ENCODE measurements at places on chromosomes 6 and 20.

GRCh38 chr6:97870273-97870672, 587.3 kb upstream of the MMS22L start:
- no peak for DNase-seq

- DNase-seq = no peak
Measured at GRCh38 chr20:48480216-48480772, 347.5 kb downstream of the PREX1 start.

- DNase-seq = no peak
Measured at GRCh38 chr20:2002365-2002764, 8.5 kb upstream of the PDYN start.

GRCh38 chr6:145087034-145087433, 648.3 kb downstream of the EPM2A start:
- DNase-seq = no peak

DNA sequence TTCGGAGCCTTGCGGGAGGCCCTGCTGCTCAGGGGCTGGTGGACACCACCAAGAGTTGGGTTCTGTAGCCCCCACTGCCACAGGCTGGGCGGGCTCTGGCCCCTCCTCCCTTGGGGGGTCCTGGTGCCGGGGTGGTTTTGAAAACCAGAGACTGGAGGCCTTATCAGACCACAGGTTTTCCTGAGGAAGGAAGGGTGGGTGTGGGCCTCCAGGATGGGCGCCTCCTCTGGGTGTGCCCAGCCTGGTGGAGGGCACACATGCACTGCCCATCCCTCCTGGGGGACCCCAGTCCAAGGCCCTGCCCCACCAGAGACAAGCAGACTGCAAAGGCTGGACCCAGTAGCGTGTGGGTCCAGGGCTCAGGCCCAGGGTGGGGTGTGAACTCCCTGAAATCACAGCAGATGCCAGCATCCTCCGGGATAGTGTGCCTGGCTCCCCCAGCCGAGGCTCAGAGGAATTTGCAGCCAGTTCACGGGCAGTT, 13.5 kb upstream of the ZBTB46 start:
- DNase-seq = no peak

GRCh38 chr6:42572523-42572922, 8.7 kb downstream of the UBR2 start:
- DNase-seq = no peak

GRCh38 chr6:84161190-84161589, 66.3 kb downstream of the CEP162 start:
- no peak for DNase-seq

DNA sequence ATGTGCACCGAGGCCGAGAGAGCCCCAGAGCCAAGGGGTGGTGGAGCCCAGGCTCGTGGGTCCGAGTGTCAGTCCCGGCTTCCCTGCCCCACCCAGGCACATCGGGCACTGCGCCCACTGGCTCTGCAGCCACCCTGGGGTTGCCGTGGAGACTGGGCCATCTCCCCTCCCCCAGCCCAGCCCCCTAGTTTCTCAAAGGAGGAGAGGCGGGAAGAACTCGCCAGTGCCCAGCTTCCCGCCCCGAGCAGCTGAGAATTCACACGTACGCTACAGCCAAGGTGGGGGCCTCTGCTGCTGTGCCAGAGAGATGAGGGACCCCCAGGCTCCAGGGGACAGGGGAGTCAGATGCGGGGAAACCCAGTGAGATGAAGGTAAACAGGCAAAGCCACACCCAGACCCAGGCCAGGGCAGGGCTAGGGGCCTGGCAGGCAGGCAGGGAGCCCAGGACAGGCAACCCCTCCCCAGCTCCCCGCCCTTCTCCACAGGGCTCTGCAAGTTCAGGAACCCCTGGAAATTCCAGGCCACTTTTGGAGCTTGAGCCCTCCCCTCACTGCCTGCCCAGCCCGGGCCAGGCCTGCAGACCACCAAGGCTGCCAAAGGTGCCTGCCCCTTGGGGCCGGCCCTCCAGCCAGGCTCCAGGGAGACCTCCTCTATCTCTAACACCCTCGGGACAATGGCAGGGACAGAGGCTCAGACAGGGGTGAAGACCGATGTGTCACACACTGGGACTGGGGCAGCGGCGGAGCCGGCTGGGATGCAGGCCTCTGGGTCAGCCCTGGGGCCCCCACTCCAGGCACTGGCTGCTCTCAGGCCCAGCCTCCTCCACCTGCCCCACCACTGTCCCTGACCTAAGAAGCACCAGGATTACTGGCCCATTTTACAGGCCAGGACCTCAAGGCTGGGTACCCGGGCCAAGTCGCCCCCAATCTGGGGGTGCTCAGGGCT, 6.0 kb downstream of the LAMA5 start:
- DNase-seq = no peak

DNA sequence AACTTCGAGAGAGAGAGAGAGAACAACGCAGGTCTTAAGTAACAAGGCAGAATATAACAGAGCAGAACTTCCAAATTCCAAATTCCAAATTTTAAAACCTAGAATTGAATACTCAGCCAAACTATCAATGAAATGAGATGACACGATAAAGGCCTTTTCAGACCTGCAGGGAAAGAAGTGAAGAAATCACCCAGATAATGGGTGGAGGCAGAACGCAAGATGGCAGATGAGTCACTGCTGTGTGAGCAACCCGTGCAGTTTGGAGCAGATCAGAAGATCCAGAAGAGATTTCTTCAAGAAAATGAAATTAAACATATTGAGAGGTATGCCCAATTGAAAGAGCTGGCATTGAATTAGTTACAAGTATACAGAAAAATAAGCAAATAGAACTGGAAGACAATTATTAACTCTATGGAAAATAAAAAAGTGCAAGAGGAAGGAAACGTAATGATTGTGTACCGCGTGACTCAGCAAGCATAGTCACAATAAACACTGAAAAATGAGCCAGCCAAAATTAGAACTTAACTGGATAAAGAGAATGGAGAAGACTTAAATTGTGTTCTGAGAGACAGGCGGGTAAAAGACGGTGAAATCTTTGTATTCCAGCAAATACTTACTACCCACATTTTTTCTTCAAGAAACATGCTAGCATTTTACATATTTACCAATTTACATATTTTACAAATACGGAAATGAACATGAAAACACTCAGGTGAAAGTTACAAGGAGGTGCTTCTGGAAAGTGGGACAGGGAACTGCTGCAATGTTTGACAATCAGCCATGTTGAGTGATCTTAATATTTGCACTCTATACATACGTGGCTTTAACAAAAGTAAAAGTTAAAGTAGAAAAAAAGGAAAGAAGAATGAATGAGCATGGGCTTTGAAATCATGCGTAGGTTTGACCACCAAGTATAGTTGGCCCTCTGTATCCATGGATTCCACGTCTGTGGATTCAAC, 87.9 kb upstream of the CDYL start:
- no peak for DNase-seq

- no peak for DNase-seq
Measured at GRCh38 chr6:89311853-89312531, 3.1 kb downstream of the GABRR2 start.

DNA sequence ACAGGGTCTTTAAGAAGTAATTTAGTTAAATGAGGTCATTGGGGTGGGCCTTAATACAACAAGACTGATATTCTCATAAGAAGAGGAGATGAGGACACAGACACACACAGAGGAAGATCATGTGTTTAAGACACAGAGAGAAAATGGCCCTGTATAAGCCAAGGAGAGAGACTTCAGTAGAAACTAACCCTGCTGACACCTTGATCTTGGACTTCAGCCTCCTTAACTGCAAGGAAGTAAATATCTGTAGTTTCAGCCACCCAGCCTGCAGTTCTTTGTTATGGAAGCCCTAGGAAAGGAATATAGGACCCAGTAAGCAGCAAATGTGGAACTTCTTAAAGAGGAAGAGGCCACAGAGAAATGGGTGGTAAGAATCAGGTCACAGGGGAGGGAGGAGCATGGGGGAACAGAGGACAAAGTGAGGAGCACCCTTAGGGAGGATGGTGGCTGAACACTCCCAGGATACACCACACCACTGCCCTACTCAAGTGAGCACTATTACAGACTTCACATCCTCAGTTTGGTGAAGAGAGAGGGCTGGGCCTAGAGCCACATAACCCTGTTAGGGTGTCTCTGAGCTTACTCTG, 762 bp downstream of the SIRPB1 start:
- no peak for DNase-seq

- DNase-seq = no peak
Measured at GRCh38 chr6:35686873-35687555, 1.7 kb downstream of the FKBP5 start.

DNA sequence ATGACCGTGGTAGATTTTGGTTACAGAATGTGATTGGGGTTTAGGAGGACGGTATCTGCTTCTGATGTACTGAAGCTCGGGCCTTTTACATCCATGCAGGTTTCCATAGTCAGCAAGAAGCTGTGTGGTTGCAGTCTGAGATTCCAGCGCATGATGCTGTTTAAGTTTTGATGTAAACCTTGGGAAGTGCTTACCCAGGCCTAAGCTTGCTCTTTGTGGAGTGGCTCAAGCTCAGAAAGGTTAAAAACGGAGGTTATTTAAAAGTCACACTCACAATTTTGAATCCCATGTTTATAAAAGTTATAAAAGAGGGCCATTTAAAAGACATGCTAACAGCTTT, 121.4 kb downstream of the TIAM2 start:
- DNase-seq = no peak

GRCh38 chr6:75657327-75657726, 55.6 kb downstream of the SENP6 start:
- no peak for DNase-seq

DNA sequence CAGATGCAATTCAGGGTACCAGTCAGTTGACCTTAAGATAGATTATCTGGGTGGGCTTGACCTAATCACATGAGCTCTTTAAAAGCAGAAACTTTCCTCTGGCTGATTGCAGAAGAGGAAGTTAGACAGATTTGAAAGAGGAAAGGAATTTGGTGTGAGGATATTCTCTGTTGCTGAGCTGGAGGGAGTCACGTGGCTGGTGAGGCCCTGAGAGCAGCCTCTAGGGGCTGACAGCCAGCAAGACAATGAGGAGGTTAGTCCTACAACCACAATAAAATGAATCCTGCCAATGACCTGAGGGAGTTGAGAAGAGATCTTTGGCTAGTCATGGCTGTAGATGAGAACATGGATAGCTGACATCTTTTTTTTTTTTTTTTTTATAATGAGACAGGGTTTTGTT, 87.0 kb upstream of the B3GAT2 start:
- DNase-seq = no peak

DNA sequence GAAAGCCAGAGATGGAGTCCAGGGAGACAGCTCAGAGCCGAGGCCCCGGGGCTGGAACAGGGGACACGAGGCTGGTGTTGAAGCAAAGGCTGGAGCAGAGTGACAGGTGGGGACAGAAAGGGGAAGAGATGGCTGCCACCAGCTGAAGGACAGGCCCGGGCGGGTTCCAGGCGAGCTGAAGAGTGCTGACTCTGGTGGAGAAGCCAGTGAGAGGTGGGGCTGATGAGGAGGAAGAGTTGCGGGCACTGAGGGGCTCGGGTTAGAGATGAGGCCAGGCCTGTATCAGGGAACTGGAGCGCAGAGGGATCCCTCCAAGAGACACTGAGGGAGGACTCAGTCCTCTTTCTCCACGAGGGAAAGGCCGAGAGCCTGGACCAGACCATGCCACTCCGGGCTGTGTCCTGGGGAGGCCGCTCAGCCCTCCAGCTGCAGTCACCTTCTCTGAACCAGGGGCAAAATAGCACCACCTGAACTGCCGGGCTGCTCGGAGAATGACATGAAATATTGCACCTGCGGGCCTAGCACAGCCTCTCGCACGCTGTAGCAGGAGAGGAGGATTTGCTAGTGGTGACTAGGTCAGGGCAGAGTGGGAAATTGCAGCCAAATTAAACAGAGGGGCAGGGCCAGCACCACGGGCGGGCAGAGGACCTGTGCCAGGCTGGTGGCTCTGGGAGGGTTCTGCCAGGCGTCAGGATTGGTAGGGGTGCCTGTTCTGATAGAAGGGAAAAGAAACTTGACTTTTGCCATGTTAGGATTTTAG, 175.9 kb downstream of the ZDHHC14 start:
- DNase-seq = no peak

DNA sequence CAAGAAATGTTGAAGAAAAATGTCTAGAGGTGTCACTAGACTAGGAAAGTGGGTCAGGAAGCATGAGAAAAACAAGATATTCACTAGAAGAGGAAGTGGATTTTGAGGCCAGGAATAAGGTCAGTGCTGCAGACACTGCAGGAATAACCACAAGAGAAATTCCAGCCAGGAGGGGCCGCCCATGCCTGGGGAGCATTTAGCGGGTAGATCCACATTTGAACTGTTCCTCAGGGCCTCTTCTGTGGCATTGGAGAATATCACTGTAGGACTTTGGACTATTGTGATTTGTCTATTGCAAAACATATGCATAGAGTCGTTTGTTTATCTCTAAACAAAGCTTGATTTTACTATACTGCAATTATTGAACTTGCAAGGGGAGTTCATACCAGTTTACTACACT, 49.6 kb upstream of the CCDC28A start:
- DNase-seq = no peak

- DNase-seq = no peak
Measured at GRCh38 chr20:56631318-56631989, 2.3 kb downstream of the TFAP2C start.

- no peak for DNase-seq
Measured at GRCh38 chr6:10389739-10390494, 25.0 kb downstream of the TFAP2A start.

- DNase-seq = no peak
Measured at GRCh38 chr6:148379966-148380713, 37.5 kb downstream of the SASH1 start.

- DNase-seq = no peak
Measured at GRCh38 chr6:33049323-33050013, 24.0 kb downstream of the HLA-DPA1 start.

GRCh38 chr6:6246544-6246943, 73.9 kb downstream of the F13A1 start:
- no peak for DNase-seq

GRCh38 chr20:60877071-60877857, 374.8 kb upstream of the CDH4 start:
- DNase-seq = no peak

GRCh38 chr6:159376516-159377158, 207.4 kb downstream of the FNDC1 start:
- no peak for DNase-seq

DNA sequence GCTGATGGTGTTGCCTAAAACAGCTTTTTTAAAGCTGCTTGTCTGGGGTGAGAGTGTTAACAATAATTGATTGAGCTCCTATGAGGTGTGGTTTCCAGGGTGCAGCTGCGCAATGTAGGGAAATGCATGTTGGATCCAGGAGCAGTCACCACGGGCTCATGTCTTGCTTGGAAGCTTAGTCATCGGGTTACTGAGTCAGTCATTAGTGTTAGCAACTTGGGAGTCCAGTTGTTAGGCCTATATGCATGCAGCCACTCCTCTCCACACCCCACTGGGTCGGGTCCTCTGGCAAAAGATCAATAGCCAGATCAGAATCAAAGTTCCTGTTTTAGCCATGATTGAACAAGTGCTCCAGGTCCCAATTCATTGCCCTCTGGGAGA, 271.7 kb upstream of the CHD6 start:
- DNase-seq = no peak

- DNase-seq = no peak
Measured at GRCh38 chr6:15473741-15474161, 189.1 kb downstream of the DTNBP1 start.

DNA sequence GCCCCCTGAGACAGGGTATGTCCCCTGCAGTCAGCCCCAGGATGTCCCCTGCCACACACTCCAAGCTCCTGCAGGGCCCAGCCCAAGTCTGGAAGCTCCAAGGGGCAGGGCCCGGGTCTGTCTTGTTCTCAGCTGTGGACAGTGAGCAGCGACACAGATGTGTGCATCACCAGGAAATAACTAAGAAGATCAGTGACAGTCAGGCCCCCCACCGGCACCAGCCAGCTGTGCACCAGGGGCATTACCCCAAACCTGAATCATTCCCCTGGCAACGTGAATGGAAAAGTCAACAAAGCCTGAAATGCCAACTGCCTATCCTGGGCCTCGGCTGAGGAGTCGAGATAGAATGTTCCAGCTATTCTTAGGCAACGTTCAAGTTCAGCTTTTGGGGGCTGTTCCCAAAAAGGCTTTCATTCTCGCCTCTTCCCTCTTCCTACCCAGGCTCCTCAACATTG, 105.0 kb downstream of the PREX1 start:
- no peak for DNase-seq
